ENCODE measurements at places on chromosomes 12 and 14.

DNA sequence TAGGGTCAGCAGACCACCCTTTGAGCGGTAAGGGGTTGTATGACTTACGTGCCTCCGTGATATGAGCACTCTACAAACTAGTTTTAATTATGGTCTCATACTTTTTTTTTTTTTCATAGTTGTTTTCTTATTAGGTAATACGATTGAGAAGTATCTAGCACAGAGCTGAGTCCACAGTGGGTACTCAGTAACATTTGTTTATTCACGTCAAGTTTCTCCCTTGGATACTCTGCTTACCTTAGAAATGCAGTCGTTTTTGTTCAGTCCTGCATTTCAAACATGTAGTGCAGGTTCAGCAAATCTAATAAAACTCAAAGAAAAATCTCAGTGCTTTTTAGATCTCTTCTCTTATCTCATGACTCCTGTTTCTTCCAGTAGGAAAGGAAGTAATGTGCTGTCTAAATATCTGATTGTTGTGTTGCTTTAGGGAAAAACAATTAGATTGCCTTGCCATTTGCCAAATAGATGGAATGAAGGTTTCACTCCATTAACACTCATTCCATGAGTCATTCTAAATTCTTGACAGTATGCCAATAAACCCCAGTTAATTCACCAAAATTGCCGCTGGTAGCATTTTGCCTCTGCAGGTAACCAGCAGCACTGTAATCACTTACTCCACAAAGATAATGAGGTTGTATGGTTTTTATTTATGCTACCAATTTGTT, 118.9 kb downstream of the PTCSC3 start:
- H3K36me3 ChIP-seq: no peaks in the 10 kb centered on the region
- H3K4me3 ChIP-seq: no peak overlapping the region
- DNase-seq: no peak
- no peak overlapping the region for H3K27ac ChIP-seq

GRCh38 chr12:94706250-94706661, 55.9 kb upstream of the TMCC3 start:
- no peak overlapping the region for H3K27ac ChIP-seq
- no peaks in the 10 kb centered on the region for H3K27me3 ChIP-seq
- no peaks in the 10 kb centered on the region for H3K36me3 ChIP-seq
- no peak for DNase-seq
- no peak overlapping the region for H3K4me3 ChIP-seq
- no peaks in the 10 kb centered on the region for H3K4me1 ChIP-seq

GRCh38 chr14:36768638-36769337, 107.1 kb downstream of the PAX9 start:
- H3K27me3 ChIP-seq: no peaks in the 10 kb centered on the region
- H3K36me3 ChIP-seq: no peaks in the 10 kb centered on the region
- no peaks in the 10 kb centered on the region for H3K4me1 ChIP-seq

DNA sequence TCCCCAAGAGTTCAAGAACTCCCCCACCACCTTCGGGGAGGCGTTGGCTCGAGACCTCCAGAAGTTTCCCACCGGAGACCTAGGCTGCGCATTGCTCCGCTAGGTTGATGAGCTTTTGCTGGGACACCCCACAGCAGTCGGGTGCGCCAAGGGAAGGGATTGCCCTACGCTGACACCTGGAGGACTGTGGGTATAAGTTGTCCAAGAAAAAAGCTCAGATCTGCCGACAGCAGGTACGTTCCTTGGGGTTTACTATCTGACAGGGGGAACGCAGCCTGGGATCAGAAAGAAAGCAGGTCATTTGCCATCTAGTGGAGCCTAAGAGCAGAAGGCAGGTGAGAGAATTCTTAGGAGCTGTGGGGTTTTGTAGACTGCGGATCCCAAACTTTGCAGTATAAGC, 98.8 kb downstream of the FRMD6 start:
- DNase-seq: no peak
- H3K4me1 ChIP-seq: no peaks in the 10 kb centered on the region

DNA sequence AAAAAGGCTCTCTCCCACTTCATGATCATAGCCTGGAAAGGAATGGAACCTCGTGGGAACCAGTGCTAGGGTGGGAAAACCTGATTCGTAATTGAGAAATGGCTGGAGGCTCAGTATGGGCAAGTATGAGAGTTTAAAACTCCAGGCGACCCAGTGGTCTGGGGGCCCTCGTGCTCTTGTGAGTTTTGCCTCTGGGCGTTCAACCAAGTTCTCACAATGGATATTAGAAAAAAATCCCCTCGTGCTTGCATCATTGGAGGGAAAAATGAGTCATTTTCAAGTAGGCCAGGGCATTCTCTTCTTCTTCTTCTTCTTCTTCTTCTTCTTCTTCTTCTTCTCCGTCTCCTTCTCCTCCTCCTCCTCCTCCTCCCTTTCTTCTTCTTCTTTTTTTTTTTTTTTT, 39.0 kb downstream of the GPR68 start:
- H3K27ac ChIP-seq: no peak overlapping the region
- H3K27me3 ChIP-seq: no peaks in the 10 kb centered on the region
- peaks cover 67% of the 10 kb centered on the region for H3K36me3 ChIP-seq
- H3K4me3 ChIP-seq: no peak overlapping the region

- H3K27ac ChIP-seq: no peak overlapping the region
- no peaks in the 10 kb centered on the region for H3K4me1 ChIP-seq
- H3K4me3 ChIP-seq: no peak overlapping the region
- H3K36me3 ChIP-seq: no peaks in the 10 kb centered on the region
These were observed 85.4 kb downstream of the PTCSC3 start for GRCh38 chr14:36091096-36091495.

DNA sequence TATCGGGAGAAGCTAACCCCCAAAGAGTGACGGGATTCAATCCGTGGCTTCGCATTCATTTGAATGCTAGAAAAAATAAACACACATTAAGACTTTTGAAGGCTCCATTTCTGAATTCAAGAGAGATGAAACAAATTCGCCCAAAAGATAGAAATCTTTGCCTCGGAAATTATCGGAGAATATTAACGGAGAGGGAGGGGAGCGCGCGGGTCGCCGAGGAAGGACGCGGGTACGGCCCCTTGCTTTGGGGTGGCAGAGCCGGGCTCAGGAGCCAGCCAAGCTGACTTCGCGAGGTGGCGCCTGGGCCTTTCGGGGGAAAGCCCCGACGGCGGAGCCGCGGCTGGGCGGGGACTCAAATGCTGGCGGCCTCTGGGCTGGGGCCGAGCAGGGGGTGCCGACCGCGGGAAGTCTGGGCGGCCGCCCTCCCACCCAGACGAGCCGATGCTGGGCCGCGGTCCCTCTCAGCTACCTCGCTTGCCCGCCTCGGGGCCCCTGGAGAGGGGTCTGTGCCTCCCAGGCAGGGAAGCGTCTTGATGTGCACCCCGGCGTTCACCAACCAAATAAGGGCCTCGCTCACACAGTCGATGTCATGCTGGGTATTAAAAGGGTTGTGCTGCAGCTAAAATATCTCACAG, 14.7 kb downstream of the NKX2-1 start:
- H3K27me3 ChIP-seq: peaks cover 50% of the 10 kb centered on the region
- no peak overlapping the region for H3K4me3 ChIP-seq
- DNase-seq: peak; percentile 35
- H3K27ac ChIP-seq: no peak overlapping the region

DNA sequence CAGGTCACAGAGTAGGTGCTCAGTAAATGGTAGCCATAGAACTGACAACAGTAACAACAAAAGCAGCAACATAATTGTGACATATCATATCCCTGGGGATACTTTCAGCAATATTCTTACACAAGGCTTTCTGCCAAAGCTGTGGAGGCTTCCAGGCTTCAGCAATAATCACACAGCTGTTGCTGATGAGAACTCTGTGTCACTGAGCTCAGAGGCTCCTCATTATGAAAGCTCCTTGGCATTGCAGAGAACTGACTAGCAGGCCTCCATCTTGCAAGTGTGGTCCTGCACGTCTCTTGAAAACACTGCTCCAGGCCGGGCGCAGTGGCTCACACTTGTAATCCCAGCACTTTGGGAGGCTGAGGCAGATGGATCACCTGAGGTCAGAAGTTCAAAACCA, 97.3 kb upstream of the BTG1 start:
- H3K36me3 ChIP-seq: no peaks in the 10 kb centered on the region
- H3K27me3 ChIP-seq: no peaks in the 10 kb centered on the region
- no peak for DNase-seq
- H3K4me3 ChIP-seq: no peak overlapping the region
- no peak overlapping the region for H3K27ac ChIP-seq
- no peaks in the 10 kb centered on the region for H3K4me1 ChIP-seq
